Lung (tissue), 17 donors: ENCODE measurements at places on chromosomes 12 and 14. TPM values are rescaled to one million over a fixed set of nuclear protein-coding genes. Genes with fewer than 3 reads are reported as not detected.
A peak's percentile ranks its signal among the peaks of the same experiment; 100 is the strongest.

DNA sequence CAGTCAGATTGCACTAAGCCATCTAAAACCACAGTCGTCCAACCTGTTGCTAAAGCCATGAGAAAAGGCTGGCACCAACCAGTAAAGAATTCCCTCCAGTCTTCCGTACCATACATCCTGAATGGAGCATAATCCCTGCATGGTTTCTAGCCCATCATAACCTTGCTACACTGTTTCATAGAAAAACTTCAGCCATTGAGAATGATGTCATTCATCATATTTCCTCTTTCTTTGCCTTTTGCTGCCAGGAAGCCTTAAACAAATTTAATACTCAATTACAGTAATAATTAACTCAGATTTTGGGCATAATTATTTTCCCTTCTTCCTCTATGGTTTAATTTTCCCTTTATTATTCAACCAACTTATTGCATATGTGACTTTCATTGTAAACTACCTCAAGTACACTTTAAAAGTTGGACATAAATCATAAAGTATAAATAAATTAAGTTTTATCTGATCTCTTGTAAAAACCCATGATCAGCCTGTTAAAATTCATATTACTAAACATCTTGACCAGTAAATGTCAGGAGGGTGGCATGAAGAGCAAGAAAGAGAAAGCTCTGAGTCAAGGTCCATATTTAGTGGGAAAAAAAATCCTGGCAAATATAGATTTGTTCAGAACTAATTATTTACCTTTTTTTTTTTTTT is 264.7 kb downstream of the ZFP36L1 start:
- DNase-seq, result no peak

GRCh38 chr14:103594265-103594664 is 31.5 kb downstream of the COA8 start:
- DNase-seq, result peak; percentile 33

DNA sequence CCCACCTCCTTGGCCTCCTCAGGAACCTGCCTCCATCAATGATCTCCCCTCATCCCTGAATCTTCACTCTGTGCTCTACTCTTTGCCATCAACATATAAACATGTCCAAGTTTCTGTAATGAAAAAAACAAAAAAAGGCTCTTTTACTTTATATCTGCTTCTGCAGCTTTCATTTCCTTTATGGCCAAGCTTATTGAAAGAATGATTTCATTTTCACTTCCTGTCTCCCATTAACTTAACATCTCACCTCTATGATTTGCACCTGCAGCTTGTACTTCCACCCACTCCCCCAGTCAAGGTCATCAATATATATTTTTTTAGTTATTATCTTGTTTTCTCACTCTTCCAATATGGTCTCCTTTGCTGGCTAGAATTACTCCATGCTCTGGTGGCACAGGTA is 15.6 kb upstream of the RNU6-7 start:
- no peak for DNase-seq

- no peak for DNase-seq
These were observed 842.3 kb downstream of the SLC6A15 start for GRCh38 chr12:84070292-84070691.

DNA sequence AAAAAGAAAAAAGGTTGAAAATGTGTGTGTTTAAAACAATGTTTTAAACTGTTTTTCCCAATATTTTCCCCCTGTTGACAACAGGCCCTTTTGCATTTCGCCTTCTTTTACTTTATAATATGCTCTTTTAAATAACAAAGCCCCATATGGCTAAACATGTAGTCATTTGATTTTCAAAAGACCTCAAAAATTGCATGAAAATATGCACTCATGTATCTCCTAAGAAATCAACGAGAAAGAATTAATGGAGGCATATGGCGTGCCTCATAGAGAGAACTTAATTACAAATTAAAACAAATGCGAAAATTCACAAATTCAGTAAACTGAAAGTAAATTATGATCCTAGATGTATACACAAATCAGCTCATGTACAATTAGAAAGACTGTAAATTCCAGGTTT is 202.6 kb upstream of the FOXN3 start:
- DNase-seq, result no peak

The CLEC4C gene
- 0.08 TPM for polyA plus RNA-seq
